ENCODE measurements at places on chromosomes 6 and 20.

GRCh38 chr20:23201658-23202057, 115.5 kb upstream of the CD93 start:
- H3K4me3 ChIP-seq, result no peak overlapping the region
- DNase-seq, result no peak
- peaks cover 6% of the 10 kb centered on the region for H3K27me3 ChIP-seq
- no peaks in the 10 kb centered on the region for H3K4me1 ChIP-seq

DNA sequence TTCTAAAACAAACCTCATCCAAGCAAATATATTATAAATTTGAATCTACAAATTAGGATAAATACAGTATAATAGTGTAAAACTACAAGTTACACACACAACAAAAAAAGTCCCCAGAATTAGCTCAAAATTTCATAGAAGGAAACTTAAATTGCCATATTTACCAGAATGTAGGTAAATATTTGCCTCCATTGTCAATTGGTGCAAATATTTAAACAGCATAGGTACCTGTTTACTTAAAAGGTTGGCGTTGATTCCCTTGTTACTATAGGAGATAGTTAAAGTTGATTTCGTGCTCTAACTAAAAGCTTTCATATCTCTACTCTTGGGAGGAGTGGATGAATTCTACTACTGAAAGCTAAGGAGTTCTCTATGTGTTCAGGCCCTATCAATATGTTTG, 111.6 kb upstream of the TENT5A start:
- H3K4me3 ChIP-seq, result no peak overlapping the region
- H3K27me3 ChIP-seq, result peaks cover 2% of the 10 kb centered on the region
- H3K4me1 ChIP-seq, result no peaks in the 10 kb centered on the region

GRCh38 chr20:8602389-8603116, 466.3 kb upstream of the PLCB4 start:
- no peaks in the 10 kb centered on the region for H3K36me3 ChIP-seq
- H3K4me3 ChIP-seq, result no peak overlapping the region
- no peaks in the 10 kb centered on the region for H3K27me3 ChIP-seq
- peaks cover 13% of the 10 kb centered on the region for H3K4me1 ChIP-seq
- H3K27ac ChIP-seq, result no peak overlapping the region

DNA sequence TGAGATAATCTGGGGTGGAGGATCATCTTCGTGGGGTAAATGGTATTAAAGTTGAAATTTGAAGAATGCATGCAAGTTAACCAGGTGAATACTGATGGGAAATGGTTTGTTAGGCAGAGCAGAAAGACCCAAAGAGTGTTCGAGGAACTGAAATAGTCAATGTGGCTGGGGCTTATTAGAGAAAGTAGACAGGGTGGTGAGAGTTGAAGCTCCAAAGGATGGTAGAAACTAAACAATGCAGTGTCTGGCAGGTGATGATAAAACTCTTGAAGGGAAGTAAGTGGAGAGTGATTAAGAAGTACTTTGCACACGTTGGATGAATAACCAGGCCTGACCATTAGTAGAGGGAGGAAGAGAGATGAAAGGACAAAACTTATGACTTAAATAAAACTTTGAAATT, 39.8 kb upstream of the CENPW start:
- DNase-seq, result no peak
- H3K4me3 ChIP-seq, result no peak overlapping the region
- H3K27ac ChIP-seq, result no peak overlapping the region
- H3K27me3 ChIP-seq, result no peaks in the 10 kb centered on the region
- no peaks in the 10 kb centered on the region for H3K36me3 ChIP-seq
- H3K4me1 ChIP-seq, result peaks cover 13% of the 10 kb centered on the region

DNA sequence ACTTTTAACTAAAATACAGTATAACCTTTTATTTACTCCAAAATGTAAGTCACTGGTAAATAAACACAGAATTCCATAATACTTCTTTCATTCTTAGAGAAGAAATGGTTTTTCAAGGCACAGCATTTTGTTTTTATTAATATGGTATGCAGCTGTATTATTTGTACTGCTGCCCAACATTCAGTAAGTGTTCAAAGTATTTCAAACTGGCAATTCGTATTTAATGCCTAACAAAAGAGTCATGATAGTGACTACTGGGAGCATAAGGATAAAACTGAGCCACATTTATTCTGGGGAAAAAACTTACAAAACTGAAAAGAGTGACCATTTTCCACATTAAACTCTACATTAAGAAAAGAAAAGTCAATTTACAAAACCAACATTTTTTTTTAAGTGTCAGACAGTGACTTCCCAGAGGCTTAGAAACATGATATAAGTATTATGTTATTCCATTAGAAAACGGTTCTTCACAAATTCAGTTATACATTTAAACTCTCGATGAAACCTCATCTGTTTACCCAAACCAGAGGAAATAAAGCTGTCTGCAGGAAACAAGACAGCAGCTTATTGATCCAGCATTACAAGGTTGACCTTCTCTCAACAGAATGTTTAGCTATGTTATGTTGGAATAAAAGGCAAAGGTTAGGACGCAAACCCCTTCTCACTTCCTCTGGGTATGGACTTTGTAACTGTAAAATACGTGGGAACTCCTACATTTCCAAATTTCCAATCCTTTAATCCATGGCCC, 24.3 kb downstream of the EPB41L2 start:
- no peaks in the 10 kb centered on the region for H3K36me3 ChIP-seq
- DNase-seq, result no peak
- H3K4me3 ChIP-seq, result no peak overlapping the region
- H3K27ac ChIP-seq, result no peak overlapping the region
- H3K27me3 ChIP-seq, result no peaks in the 10 kb centered on the region
- no peaks in the 10 kb centered on the region for H3K4me1 ChIP-seq

- H3K27ac ChIP-seq, result no peak overlapping the region
- no peaks in the 10 kb centered on the region for H3K36me3 ChIP-seq
- H3K4me3 ChIP-seq, result no peak overlapping the region
- peaks cover 16% of the 10 kb centered on the region for H3K27me3 ChIP-seq
- no peaks in the 10 kb centered on the region for H3K4me1 ChIP-seq
- DNase-seq, result no peak
Measured at GRCh38 chr6:17836293-17836692, 129.6 kb upstream of the NUP153 start.

GRCh38 chr6:1475174-1475573, 85.8 kb downstream of the FOXF2 start:
- no peak overlapping the region for H3K4me3 ChIP-seq
- peaks cover 8% of the 10 kb centered on the region for H3K27me3 ChIP-seq
- H3K36me3 ChIP-seq, result no peaks in the 10 kb centered on the region
- no peaks in the 10 kb centered on the region for H3K4me1 ChIP-seq

GRCh38 chr6:136550330-136551071, at the start of gene MAP7:
Gene MAP7 (minus strand): TSS chr6:136550422. CDS start chr6:136550408, 14 bp downstream.
- peaks cover 38% of the 10 kb centered on the region for H3K27me3 ChIP-seq
- no peak within 1 kb of the TSS for H3K27ac ChIP-seq
- DNase-seq, result peak; percentile 76
- no peaks in the 10 kb centered on the region for H3K36me3 ChIP-seq

DNA sequence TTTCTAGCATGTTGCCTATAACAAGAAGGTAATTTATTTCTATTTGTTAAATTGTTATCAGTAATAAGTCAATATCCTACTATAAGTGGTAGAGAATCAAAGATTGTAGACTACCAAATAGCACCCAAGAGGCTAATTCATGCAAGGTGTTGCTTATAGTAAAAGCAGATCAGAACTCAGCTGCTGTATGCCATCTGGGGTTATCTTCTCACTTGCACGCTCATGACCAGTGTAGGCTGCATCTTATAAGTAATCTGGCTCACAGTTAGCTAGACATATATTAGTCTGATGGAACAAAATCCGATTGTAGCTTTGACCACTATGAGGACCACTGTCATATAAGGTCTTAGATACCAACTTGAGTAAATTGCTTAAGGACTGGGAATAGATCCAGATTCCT, 17.0 kb downstream of the TOP1 start:
- H3K4me3 ChIP-seq, result no peak overlapping the region
- H3K27me3 ChIP-seq, result no peaks in the 10 kb centered on the region
- no peak for DNase-seq
- H3K4me1 ChIP-seq, result peaks cover 85% of the 10 kb centered on the region
- H3K36me3 ChIP-seq, result peaks cover 8% of the 10 kb centered on the region

- no peaks in the 10 kb centered on the region for H3K4me1 ChIP-seq
- no peak overlapping the region for H3K4me3 ChIP-seq
- no peak for DNase-seq
- no peaks in the 10 kb centered on the region for H3K27me3 ChIP-seq
Measured at GRCh38 chr6:76435174-76435573, 362.7 kb upstream of the IMPG1 start.

DNA sequence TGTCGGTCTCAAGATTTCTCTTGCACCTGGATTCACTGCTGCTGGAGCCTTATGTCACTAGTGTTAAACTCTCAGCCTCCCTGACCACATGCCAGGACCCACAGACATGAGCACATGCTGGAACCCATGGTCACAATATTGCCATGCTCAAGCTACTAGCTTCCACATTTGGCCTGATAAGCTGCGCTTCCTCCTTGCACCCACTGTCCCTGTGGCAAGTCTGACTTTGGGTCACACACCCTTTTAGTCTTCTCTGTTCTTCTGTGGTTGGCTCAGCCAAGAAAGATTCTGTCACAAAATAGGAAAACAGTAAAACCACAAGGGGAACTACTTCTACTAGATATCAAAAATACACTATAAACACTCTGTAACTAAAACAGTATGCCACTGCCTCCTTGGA, 68.9 kb upstream of the HDAC2 start:
- H3K4me3 ChIP-seq, result no peak overlapping the region
- DNase-seq, result no peak
- H3K27ac ChIP-seq, result no peak overlapping the region
- H3K4me1 ChIP-seq, result no peaks in the 10 kb centered on the region

DNA sequence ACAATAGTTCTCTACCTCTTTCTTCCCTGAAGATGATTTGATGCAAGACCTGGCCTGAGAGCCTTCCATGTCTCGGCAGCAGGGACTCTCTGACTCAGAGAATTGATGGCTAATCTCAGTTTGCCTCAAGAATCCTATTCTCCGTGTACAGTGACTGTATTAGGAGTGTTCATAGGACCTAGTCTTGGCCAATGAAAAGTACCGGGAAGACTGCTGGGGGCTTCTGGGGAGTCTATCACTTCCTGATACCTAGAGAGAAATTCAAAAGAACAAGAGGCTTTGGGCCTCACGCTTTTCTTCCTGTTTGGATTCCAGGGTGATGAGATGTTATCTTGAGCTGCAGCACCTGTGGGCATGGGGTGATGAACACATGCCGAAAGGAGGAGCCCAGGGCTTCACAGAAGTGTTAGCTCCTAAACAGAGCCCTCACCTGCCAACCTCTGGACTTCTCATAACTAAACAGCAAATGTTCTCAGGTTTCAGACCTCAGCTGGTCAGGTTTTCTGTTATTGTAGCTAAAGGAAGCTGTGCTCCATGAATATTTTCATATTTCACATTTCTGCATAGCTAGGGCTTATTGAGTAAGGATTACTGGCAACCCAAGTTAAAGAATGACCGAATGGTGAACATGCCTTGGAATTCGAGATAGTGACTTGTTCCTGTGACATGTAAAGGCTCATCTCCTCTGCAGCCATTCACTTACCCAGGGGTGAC, 323.1 kb upstream of the AGPAT4 start:
- no peak overlapping the region for H3K27ac ChIP-seq
- peaks cover 2% of the 10 kb centered on the region for H3K36me3 ChIP-seq
- no peaks in the 10 kb centered on the region for H3K27me3 ChIP-seq
- DNase-seq, result no peak
- H3K4me1 ChIP-seq, result no peaks in the 10 kb centered on the region
- H3K4me3 ChIP-seq, result no peak overlapping the region

GRCh38 chr6:130699742-130700141, 127.5 kb upstream of the SMLR1 start:
- no peak overlapping the region for H3K27ac ChIP-seq
- no peaks in the 10 kb centered on the region for H3K36me3 ChIP-seq
- no peak overlapping the region for H3K4me3 ChIP-seq
- H3K27me3 ChIP-seq, result no peaks in the 10 kb centered on the region
- peaks cover 10% of the 10 kb centered on the region for H3K4me1 ChIP-seq
- no peak for DNase-seq

DNA sequence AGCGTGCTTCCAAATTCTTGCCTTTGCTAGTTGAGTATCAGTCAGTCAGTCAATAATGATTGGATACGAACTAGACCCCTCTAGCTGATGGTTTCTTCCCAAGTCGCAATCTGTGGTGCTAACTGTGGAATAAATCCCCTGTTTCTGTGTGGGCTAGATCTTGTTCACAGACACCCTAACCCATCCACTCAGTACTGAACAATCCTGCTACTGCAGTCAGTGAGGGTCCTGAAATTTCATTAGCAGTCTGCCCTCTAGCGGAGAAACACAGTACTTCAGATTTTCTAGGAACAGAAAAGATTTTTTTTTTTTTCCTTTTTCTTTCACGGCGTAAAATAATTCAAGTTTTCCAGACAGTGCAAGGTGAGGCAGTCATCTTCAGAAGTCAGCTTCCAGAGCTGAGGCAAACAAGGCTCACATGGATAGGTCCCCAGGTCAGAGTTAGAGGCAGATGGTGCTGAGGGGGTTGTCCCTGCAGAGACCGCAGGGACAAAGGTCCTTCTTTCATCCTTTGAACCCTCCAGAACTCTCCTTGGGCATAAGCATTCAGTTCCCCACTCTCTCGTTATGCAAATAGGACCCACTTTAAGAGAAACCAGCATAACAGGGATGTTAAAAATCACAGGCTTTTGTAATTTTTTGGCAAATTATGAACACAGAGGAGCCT, 119.6 kb downstream of the SCML4 start:
- H3K36me3 ChIP-seq, result no peaks in the 10 kb centered on the region
- H3K27ac ChIP-seq, result no peak overlapping the region
- no peak for DNase-seq
- H3K4me3 ChIP-seq, result no peak overlapping the region

DNA sequence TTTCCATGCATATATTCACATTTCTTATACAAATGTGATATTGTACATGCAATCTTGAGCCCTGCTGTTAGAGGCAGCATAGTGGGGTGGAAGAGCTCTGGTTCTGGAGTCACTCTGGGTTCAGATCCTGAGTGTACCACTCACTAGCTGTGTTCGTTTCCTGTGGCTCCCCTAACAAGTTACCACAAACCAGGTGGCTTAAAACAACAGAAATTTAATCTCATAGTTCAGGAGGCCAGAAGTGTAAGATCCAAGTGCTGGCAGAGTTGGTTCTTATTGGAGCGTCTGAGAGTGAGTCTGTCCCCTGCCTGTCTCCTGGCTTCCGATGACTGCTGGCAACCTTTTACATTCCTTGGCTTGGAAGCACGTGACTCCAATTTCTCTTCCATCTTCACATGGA, 115.6 kb downstream of the MAP3K7 start:
- DNase-seq, result no peak
- no peaks in the 10 kb centered on the region for H3K36me3 ChIP-seq
- H3K27ac ChIP-seq, result no peak overlapping the region
- no peak overlapping the region for H3K4me3 ChIP-seq
- H3K27me3 ChIP-seq, result no peaks in the 10 kb centered on the region

GRCh38 chr20:11267131-11267761, 593.4 kb upstream of the JAG1 start:
- H3K36me3 ChIP-seq, result no peaks in the 10 kb centered on the region
- no peaks in the 10 kb centered on the region for H3K27me3 ChIP-seq
- H3K4me3 ChIP-seq, result no peak overlapping the region
- no peaks in the 10 kb centered on the region for H3K4me1 ChIP-seq
- no peak overlapping the region for H3K27ac ChIP-seq

DNA sequence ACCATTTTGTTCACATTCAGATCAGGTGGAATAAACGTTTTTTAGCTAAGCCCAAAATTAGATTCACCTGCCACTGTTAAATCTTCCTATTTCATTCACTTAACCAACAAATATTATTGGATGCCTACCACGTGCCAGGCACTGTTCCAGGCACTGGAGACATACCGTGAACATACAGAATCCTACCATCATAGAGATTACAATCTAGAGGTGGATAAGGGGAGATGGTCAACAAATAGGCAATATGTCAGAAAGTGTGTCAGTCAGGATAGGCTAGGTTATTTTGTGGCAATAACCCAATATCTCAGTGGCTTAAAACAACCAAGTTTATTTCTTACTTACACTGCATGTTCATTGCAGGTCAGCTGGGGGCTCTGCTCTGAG, 58.7 kb upstream of the REV3L start:
- no peak for DNase-seq
- no peaks in the 10 kb centered on the region for H3K27me3 ChIP-seq
- H3K27ac ChIP-seq, result no peak overlapping the region
- no peak overlapping the region for H3K4me3 ChIP-seq

All from activated naive CD4-positive, alpha-beta T cell treated with anti-CD3 and anti-CD28 coated beads for 36 hours (primary cell).